ENCODE measurements at places on chromosomes 7 and 10.

GRCh38 chr7:114070246-114070645, 151.4 kb upstream of the PPP1R3A start:
- DNase-seq: no peak

- DNase-seq: no peak
These were observed 19.9 kb downstream of the ELN start for GRCh38 chr7:74047804-74048380.

- no peak for DNase-seq
These were observed 425.7 kb upstream of the NFE2L3 start for GRCh38 chr7:25726170-25726780.

DNA sequence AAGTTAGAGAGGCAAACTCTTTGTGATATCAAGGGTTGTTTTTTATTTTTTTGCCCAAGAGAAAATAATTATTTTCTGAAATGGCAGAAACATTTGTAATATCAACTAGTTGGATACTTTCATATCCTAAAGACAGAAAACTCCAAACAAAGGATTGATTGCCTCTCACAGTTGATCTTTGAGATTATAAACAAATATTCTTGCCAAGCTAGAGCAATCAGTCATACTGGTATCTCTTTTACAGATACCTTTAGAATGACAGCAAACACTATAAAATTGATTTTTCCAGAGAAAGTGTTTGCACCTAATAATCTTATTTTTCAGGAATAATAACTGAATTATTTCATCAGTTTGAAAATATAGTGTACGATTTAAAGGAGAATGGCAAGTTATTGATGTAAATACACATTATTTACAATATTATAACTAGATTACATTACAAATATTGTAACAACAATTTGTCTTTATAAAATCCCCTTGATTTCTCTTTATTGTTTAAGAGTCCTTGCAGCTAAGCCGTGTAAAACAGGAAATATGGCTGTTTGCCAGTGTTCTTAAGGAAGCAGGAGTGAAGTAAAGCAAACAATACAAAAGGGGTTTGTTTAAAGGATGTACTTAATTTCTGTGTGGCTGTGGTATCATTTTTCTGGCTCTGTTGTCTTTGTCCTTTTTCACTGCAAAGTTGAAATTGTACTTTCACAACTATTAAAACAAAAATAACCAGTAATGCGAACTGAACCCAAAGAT, 58.4 kb downstream of the MAPK8 start:
- DNase-seq: no peak

GRCh38 chr7:130415006-130415405, 25.8 kb downstream of the CEP41 start:
- DNase-seq: no peak

GRCh38 chr7:86644282-86645224, 844 bp downstream of the GRM3 start:
- peak; percentile 16 for DNase-seq

GRCh38 chr7:101940830-101941229, 123.4 kb downstream of the CUX1 start:
- DNase-seq: no peak

- no peak for DNase-seq
These were observed 59.3 kb downstream of the C10orf105 start for GRCh38 chr10:71660313-71660712.

GRCh38 chr10:97224483-97225435, 39.0 kb upstream of the SLIT1 start:
- DNase-seq: peak; percentile 24

GRCh38 chr10:118112543-118113125, 65.9 kb upstream of the RAB11FIP2 start:
- DNase-seq: no peak
